Panc1 (cell line): ENCODE measurements at places on chromosomes 7 and 10.
A peak's percentile ranks its signal among the peaks of the same experiment; 100 is the strongest.

DNA sequence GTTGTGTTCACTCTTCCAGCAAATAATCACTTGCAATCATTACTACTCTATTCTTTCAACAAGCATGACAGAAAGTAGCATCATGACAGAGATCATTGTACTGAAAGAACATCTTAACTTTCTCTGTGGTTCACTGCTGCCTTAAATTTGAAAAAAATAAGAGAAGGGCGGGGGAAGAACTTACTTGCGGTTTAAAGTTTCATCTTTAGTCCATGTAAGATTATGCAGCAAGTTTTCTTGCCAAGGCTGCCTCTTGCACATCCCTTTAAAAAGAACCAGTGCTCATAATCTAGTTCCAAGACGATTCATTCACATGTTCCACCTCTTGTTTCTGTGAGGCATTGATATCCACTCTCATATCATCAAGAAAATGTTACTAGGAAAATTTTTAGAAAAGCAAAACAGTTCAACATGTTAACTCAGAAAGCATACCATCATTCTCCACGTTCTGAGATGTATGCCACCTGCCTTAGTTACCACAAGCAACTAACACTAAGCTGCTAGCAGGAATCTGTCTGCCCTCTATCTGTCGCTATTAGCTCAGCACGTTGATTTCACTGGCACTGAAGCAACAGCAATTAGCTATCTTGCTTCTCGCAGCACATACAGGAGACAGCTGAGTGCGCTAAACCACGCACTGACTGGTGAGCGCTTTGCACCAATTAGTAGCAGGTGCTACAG, at the start of gene PCDH15:
Gene PCDH15, minus strand, starts transcription at position 491 of the 681 bp plus-strand sequence. CDS start 136,969 bp downstream, outside the sequence.
- peak; percentile 22 for DNase-seq

- DNase-seq: no peak
These were observed 32.1 kb upstream of the GTF2I start for GRCh38 chr7:74625446-74625845.

DNA sequence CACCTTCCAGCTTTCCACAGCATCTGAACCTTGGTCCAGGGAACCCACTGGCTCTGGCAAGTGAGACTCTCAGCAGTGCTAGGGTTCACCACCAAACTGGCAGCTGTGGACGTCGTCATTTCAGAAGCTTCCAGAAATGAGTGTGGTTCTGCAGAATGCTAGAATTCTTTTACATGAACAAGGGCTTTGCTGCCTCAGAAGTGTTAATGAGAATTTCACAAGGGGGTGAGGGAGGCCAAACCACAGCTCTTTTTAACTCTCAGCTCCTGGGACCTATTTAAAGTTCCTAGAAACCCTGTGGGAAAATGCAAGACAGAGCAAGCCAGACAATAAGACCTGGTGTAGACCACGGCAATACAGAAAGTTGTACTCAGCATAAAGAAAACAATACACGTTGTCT, 129.3 kb upstream of the BET1 start:
- DNase-seq: no peak

- DNase-seq: no peak
These were observed 113.3 kb downstream of the FANK1 start for GRCh38 chr10:126009650-126010049.

- no peak for DNase-seq
These were observed 10.7 kb upstream of the UCN3 start for GRCh38 chr10:5354068-5354467.

DNA sequence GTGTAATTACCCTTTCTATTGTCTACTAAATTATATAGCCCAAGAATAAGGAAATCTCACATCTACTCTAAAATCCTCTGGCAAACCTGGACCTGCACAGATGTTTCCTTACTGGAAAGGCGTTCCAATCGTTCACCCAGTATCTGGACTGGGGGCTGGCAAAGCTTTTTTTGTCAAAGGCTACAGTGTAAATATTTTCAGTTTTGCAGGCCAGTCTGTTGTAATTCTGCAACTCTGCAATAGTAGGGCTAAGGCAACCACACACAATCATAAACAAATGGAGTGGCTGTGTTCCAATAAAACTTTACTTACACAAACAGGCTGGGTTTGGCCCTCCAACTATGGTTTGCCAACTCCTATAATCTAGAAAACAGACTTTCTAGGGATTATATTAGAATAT, 56.2 kb downstream of the GLI3 start:
- DNase-seq: no peak

DNA sequence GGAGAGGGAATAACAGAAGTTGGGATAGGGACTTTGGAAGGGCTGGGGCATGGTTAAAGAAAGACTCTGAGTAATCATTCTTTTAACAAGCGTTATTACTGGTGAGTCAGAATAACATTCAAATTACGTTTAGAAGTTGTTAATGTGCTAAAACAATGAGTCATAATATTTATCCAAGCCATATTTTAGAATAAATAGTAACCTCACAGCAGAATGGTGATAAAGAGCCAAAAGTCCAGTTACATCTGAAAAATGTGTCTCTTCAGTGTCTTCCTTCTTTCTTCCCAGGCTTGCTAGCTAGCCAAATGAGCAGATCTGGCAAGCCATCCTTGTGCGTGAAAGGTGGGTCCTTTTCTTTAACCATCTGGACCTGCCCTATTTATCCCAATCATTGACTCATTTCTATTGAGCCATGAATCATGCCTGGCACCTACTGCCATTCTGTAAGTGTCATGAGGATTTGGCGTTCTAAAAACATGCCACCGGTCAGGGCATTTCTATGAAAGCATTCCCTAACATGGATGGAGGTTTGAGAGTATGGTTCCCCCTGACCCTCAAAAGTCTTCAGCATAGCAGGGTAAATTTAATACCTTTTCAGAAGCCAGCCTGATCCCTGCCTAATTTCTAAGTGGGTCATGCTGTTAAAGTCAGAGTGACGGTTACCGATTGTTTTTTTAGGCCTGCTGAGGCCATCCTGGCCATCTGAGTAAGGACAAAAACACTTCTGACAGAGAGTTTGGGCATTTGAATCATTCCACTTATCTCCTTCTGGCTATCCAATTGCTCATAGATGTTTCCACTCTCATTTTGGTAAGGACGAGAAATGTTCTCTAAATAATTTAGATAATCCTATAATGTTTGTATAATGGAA, 26.9 kb downstream of the MYPN start:
- DNase-seq: peak; percentile 99

DNA sequence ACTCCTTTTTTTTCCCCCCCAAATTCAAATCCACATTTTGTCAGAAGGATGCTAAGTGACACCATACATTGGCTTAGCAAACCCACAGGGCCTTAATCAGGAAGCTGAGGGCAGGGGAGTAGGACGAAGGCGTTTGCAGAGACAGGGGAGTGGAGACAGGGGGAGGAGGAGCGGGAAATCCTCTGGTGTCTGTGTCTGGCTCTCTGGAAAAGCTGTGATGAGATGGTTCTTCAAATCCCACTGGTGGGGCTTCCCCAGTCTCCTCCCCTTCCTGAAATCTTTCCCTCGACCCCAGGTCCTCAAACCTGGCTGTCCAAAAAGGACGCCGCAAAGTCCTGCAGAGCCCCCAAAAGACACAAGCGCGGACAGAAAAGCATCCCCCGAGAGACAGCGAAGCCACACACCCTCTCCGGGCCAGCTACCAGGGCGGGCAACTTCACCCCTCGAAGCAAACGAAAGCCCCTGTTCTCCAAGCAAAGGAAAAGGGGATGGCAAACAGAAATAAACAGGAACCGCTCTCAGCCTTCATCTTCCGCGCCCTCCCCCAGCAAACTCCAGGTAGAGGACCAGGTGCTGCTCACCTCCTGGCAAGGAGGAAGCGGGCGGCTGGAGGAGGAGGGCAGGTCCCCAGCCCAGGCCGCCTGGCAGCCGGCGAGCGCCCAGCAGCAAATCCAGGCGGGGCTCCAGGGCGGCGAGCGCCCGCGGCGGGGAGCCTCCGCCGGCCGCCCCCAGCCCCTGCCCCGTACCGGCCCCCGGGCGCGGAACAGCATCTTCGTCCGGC, 520 bp downstream of the ELAPOR2 start:
- no peak for DNase-seq

DNA sequence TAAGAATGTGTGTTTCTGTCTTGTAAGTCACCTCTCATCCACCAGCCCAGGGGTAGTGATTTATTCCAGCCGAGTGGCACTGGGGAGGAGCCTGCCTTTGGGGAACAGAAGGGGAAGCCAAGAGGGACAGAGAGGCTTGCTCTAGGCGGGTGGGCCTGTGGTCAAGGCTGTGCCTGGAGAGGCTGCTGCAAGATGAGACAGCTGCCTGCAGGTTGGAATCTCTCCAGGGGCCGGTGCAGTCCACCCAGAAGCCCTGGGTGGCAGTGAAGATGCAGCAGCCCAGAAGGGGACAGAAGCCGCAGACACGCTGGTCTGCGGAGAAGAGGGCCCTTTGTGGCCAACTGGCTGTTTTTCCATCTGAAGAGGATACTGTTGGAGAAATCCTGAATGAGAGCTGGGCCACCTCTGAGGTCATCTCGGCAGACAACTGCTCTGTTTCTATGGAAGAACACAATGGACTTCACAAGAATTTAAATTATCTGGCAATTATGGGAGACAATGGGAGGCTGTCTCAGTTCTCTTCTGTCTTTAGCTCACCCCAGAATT, 175.7 kb downstream of the GFRA1 start:
- DNase-seq: no peak

- DNase-seq: no peak
These were observed 154.0 kb downstream of the CCDC3 start for GRCh38 chr10:12847361-12847975.

GRCh38 chr10:133079836-133080682, 7.7 kb upstream of the ADGRA1 start:
- no peak for DNase-seq

DNA sequence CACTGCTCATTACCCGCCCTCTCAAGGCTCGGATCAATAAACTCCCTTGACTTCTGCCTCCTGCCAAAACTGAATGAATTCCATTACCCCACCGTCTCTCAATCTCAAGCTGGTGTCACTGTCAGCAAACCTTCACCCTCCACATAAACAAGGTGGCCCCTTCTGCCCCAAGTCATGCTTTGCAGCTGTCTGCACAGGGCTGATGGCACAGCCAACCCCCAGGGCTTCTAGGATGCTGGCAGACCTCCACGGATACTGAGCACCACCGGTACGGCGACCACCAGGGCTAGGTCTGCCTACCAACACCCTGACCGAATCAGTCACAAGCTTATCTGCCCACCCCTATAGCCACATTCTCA, 46.1 kb downstream of the PARD3 start:
- no peak for DNase-seq

GRCh38 chr7:130218806-130219620, 11.4 kb downstream of the SSMEM1 start:
- no peak for DNase-seq

DNA sequence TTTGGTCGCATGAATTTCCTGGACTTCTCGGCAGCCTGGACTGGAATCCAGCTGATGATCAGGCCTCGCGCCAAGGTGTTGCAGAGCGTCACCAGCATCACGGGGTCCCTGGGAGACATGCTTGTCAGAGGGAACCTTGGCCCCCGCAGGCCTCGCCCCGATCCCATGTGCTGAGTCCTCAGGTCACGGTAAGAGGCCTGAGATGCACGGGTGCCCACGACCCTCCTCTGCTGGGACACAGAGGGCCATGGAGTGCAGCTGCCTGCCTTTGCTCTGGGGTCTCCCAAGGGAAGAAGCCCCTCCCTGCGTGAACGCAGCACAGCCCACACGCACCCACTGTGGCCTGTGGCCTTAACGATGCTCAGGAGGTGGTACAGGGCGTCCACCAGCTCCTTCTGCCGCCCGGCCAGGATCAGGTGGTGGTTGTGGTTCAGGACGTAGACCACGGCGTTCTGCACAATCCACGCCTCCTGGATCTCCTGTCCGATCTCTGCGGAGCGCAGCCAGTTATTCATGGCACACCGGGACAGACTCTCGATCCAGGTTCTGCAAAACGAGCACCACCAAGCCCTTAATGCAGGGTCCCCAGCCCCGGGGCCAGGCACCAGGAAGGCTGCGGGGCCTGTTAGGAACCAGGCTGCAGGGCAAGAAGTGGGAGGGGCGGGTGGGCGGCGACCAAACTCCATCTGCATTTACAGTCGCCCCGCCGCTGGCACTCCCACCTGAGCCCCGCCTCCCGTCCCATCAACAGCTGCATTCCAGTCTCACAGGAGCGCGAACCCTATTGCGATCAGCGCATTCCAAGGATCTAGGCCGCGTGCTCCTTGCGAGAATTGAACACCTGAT, 29.4 kb downstream of the CFAP46 start:
- DNase-seq: no peak

- no peak for DNase-seq
These were observed 4.6 kb upstream of the PFKFB3 start for GRCh38 chr10:6198171-6198570.

DNA sequence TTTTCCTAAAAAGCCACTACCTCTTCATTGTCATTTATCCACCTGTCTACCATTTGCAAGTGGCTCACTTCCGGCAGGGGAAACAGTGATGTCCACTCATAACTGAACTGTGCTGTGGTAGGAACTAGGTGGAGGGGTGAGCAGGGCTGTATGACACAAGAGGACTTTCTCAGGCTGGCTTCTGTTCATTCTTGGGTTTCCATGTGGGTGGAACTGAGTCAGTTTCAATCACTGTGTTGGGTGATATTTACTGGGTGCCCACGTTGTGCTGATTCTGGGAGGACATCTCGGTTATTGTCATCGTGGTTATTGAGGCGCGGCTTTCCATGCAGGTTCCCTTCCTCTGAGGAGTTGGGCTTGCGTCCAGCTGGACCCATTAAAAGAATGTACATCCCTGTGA, 38.8 kb downstream of the RAMP3 start:
- DNase-seq: no peak

GRCh38 chr10:44955413-44956070, 4.1 kb upstream of the RASSF4 start:
- no peak for DNase-seq

- no peak for DNase-seq
These were observed 1.8 kb downstream of the TNRC18 start for GRCh38 chr7:5421714-5422395.

- DNase-seq: no peak
These were observed 31.0 kb downstream of the CUX1 start for GRCh38 chr7:101848208-101848951.

- no peak for DNase-seq
These were observed 887 bp downstream of the TMUB1 start for GRCh38 chr7:151082141-151083070.

DNA sequence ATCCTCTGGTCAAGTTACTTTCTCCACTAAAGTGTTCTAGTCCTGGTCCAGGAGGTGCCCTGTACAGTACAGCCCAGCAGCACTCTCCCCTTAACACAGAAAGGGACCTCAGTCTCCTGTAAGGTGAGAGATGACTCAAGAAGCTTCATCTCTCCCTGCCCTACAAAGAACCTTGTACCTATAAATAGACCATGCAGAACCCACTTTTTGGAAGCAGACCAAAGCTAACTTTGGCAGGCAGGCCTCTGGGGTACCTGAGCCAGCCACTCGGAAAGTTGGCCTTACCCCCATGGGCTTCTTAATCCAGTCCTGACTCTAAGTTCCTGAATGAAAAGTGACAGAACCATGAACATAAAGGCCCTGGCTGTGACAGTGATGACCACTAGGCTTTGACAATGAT, 454.8 kb downstream of the KCNMA1 start:
- DNase-seq: no peak
